Stimulated activated CD4-positive, alpha-beta T cell treated with anti-CD3 and anti-CD28 coated beads, TNF-alpha, amount 100 ng/mL, for 4 hours (primary cell): ENCODE measurements at places on chromosomes 4 and X.

GRCh38 chr4:89382439-89382838 lies 74.8 kb upstream of the GPRIN3 start:
- DNase-seq, result no peak

- DNase-seq, result peak; percentile 23
These were observed 4.7 kb downstream of the RASGEF1B start for GRCh38 chr4:81466841-81467671.

- DNase-seq, result no peak
These were observed 37.2 kb downstream of the WDR44 start for GRCh38 chrX:118383120-118383519.

DNA sequence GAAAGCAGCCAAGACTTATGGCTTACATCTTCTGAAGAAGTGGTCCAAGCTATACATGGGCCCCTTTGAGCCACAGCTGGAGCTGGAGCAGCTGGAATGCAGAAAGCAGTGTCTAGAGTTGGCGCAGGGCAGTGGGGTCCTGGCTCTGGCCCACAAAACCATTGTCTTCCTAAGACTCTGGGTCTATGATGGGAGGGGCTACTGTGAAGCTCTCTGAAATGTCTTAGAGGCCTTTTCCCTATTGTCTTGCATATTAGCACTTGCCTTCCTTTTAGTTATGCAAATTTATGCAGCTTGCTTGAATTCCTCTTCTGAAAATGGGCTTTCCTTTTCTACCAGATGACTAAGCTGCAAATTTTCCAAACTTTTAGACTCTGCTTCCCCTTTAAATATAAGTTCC lies 15.3 kb downstream of the NPY1R start:
- DNase-seq, result no peak

- no peak for DNase-seq
These were observed 224.2 kb downstream of the PTTG2 start for GRCh38 chr4:38184404-38184803.

GRCh38 chrX:130715299-130715698 lies 187.7 kb downstream of the ENOX2 start:
- no peak for DNase-seq

DNA sequence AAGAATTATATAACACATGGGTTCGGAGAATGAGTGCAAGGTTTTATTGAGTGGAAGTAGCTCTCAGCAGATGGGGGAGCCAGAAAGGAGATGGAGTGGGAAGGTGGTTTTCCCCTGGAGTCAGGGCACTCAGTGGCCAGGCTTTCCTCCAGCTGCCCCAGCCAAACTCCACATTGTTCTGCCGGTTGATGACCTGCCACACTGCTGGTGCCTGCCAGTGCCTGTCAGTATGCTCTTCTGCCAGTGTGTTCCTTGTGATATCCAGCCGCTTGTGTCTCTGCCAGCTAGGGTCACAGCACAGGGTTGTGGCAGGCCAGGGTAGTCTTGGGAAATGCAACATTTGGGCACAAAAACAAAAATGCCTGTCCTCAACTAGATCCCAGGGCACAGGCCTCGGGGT lies 604.8 kb upstream of the TECRL start:
- no peak for DNase-seq

GRCh38 chr4:98319021-98319420 lies 57.8 kb downstream of the RAP1GDS1 start:
- no peak for DNase-seq

DNA sequence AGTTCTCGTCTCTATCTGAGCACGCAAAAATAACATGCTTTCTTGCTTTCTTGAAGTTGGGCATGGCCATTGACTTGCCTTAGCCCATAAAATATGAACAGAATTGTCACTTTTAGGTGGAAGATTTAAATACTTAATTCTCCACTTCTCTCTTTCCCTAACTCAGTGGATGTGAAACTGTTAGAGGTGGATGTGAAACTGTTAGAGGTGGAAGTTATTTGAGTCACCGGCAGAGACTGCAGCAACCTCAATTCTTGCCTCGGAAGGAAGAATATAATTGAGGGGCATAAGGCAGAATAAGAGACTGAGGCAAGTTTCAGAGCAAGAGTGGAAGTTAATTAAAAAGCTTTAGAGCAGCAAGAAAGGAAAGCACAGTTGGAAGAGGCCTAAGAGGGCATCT lies 2.8 kb upstream of the PARM1 start:
- no peak for DNase-seq

DNA sequence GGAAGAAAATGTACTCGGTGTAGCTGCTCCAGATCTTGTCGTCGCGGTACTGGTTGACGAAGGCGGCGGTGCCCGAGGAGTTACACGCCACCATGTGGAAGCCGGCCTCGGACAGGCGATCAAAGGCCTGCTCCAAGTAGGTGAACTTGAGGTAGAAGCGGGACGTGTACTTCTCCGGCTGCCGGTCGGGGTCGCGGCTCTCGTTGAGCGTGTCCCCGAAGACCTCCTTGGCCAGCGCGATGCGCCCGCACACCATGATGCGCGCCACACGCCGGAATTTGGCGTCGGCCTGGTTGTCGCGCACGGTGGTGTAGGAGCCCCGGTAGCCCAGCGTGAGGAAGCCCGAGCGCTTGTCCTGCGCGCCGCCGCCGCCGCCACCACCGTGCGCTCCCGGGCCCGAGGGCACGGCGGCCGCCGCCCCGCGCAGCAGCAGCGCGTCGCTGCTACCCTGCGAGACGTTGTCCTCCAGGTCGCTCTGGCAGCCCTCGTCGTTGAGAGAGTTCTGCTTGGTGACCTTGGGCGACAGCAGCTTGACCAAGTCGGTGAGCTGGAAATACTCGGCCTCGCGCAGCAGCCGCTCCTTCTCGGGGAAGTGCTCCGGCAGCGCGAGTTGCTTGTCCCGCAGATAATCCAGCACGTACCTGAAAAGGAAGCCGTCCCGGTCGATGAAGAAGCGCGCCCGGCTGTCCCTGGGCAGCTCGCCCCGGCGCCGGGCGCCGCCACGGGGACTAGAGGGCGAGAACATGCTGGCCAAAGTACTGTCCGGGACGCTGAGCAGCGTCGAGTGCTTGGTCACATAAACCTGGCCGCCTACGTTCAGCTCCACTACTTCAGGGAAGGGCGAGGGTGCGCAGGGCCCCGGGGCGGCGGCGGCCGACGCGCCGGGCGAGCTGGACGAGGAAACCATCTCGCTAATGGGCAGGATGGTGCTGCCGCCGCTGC lies 775 bp downstream of the KCTD8 start:
- DNase-seq, result no peak

DNA sequence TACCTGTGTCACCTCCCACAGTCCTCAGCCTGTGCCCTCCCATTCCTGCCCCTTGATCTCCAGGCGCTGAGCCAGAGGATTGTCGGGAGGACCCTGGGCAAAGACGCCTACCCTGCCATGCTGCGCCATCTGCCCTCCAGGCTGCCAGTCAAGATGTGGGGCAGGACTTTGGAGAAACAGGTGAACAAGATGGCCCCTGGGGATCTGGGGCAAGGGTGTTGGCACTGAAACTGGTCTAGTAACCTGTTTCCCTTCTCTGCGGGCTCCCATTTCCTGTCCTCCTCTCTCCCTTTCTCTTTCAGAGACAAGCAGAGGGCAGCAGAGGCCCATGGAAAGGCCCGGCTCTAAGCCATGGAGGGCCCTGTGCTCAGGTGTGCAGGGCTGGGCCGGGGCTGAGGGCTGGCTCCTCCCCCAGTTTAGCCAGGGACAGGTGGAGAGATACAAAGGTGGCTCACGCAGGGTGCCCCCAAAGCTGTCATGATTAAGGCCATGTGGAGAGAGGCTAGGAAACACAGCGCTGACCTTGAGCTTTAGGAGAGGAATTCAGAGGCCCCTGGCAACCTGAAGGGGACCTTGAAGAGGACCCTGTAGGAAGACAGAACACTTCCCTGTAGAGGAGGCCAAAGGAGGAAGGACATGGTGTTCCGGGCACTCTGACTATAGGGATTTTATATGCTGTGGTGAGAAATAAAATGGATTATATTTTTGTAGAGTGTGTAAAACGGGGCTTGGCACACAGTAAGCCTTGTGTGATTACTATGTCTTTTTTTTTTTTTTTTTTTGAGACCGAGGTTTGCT lies at the start of gene GLOD5:
TSS of gene GLOD5 (plus strand) at position 74 of the 798 bp plus-strand sequence. CDS start at position 118, 44 bp downstream.
- DNase-seq, result no peak

DNA sequence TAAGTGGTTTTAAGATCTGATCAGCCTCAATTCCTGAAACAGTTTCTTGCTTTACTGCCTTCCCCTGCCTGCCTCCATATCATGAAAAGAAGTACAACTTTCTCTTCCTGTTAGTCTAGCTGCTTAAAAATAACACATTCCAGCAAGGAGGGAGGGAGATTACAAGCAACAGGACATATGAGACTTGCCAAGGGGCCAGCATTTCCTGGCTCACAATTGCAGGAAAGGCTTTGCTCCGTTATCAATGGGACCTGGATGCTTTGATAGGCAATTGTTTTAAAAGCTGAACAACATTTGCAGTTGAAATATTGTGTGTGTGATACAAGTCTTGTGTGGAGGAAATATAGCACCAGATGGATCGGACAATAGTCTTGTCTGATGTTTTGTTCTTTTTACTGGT lies 425.0 kb downstream of the FAT4 start:
- no peak for DNase-seq

DNA sequence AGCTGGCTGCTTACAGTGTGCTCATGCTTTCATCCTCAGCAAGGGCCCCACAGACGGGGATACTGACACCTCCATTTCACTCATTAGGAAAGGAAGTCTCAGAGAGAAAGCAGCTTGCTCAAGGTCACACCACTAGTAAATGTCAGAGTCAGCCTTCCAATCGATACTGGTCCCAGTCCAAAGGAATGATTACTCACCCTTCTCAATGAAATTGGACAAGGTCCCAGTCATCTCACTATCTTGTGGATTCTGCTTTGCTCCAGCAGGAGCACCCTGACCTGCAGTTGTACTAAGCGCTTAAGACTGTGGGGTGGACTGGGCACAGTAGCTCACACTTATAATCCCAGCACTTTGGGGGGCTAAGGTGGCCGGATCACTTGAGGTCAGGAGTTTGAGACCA lies 132.2 kb upstream of the SLC34A2 start:
- no peak for DNase-seq

GRCh38 chr4:108135549-108136209 lies 33.1 kb downstream of the LEF1 start:
- no peak for DNase-seq

DNA sequence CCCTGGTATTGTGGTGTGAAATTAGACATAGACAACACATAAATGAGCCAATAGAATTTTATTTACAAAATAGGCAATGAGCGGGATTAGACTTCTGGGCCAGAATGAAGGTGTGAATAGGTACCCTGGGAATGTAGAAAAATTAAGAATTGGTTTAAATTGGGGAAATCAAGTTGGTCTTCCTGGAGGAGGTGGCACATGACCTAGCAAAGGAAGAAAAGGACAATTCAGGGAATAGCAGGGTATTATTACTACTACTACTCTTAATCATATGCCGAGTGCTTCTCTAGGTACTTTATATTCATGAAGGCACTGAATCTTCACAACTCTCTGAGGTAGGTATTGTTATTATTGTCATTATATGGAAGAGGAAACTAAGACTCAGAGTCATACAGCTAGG lies 202.1 kb downstream of the LHFPL1 start:
- no peak for DNase-seq

- no peak for DNase-seq
These were observed 45.2 kb upstream of the TRIM2 start for GRCh38 chr4:153159016-153159415.

GRCh38 chr4:77465271-77465670 lies 140.3 kb upstream of the CXCL13 start:
- no peak for DNase-seq

- DNase-seq, result peak; percentile 26
These were observed 120.8 kb upstream of the PJA1 start for GRCh38 chrX:69285881-69286564.

DNA sequence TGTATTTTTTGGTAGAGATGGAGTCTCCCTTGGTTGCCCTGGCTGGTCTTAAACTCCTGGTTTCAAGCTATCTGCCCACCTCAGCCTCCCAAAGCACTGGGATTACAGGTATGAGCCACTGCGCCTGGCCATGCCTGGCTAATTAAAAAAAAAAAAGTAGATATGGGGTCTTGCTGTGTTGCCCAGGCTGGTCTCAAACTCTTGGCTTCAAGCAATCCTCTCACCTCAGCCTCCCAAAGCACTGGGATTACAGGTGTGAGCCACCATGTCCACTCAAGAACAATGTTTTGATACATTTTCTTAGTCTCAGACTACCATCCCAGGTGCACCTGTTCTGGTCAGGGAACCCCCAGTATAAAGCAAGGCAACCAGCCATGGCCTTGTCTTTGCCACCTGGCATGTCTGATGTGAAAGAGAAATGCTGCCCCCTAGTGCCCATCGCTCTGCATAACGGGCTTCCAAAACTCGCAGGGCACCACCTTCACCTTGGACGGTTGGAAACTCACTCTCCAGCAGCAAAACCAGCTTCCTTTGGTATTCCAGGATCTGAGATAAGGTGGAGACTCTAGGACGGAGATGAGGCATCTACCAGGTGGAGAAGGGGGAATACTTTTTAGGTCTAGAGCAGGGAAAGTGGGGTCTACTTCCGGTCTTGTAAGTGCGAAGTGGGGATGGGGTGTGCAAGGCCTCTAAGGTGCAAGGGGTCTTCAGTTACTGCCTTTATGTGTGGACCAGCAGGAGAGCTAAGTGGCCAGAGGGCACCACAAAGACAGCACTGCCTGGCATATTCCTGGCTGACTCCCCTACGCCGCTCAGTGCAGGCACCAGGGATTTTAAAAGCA lies 47.7 kb upstream of the AFAP1 start:
- DNase-seq, result peak; percentile 61

- no peak for DNase-seq
These were observed 76.0 kb upstream of the GPM6B start for GRCh38 chrX:13892856-13893255.

- DNase-seq, result no peak
These were observed 10.3 kb downstream of the SPRY1 start for GRCh38 chr4:123406872-123407271.

- no peak for DNase-seq
These were observed 158.3 kb downstream of the AFAP1 start for GRCh38 chr4:7781366-7781765.

- DNase-seq, result no peak
These were observed 37.3 kb downstream of the RRAGB start for GRCh38 chrX:55754861-55755294.

DNA sequence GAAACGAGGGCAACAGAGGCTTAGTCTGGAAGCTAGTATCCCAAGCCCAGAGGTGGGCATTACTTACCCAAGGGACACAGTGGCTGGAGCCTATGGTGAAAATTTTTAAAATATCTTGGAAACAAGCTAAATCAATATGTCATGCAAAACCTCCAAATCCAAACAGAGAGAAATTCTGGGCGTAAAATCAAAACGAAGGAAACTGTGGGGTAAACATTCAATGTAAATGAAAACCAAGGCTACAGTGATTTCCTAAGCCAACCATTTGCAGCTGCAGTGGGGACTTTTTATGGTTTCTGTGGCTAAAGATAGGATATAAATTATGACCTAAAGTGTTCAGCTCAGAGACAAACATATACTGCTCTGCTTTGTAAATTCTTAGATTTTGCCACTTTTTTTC lies 507.7 kb upstream of the DIAPH2 start:
- no peak for DNase-seq

DNA sequence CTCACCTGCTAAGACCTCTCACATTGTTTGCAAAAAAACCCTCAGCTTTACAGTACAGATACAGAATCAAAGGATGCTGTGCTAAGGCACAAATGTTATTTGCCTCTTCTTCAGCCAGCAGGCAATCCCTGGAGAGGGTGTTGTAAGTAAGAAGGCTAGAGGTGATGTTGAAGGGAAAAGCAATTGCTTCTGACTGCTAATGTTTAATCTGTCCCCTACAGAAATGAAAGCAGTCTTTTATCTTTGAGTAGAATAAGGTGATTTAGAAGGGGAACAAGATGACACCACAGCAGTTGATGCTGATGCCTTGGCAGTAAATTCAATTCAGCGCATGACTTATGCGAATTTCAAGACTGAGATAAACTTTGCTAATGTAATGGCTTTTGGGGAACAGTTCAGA lies 1064.8 kb upstream of the IGFBP7 start:
- DNase-seq, result no peak

GRCh38 chrX:13088156-13088487 lies 43.7 kb upstream of the FAM9C start:
- DNase-seq, result no peak
